ENCODE measurements at places on chromosomes 4 and X.

DNA sequence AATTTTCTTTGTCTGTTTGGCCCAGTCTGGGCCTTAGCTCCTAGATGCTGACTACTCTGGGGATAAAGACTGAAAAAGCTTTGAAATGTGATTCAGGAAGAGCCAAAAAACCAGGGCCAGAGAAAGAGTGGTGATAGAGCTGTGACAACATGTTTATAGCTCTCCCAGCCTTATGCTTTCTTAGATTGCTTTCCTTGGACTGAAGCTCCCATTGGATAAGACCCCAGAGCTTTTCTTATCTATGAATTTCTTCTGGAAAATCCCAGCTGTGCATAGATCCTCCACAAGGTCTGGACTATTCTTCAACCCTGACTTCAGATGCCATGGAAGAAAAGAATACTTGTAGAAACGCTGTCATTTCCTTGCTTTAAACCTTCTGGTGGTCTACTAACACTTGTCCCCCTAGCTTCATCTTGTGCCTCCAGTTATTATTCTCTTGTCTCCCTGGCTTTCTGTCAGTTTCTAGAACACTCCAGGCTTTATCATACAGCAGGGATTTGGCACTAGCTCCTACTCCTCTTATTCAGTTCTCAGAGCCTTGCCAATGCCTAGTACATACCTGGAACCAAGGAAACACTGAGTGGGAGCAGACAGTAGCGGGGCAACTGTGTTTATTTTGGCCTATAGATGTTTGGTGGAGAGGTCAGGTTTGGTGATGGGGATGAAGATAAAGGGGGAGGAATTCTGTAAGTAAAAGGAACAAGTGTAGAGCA lies 57.1 kb upstream of the TEX13D start:
- no peak for DNase-seq

DNA sequence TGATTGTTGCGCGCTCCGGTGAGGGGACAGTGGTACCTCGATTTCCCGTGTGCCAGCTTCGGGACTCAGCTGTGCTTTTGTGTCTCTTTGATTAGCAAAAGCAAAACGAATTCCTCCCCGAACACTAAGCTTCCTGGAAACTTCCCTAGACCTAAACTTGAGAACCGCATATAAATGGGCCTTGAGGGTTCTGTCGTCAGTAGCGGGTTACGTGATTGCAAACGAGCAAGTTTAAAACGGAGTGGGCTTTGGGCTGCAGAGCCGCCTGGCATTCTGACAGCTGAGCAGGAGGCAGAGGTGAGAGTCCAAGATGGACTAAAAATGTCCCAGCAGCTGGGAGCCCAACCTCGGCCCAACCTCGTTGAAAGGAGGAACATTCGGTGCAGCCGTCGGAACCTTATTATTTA lies 1.2 kb upstream of the TAPT1 start:
- DNase-seq: no peak

GRCh38 chr4:145446184-145446583 lies 35.5 kb upstream of the SMAD1 start:
- DNase-seq: no peak

DNA sequence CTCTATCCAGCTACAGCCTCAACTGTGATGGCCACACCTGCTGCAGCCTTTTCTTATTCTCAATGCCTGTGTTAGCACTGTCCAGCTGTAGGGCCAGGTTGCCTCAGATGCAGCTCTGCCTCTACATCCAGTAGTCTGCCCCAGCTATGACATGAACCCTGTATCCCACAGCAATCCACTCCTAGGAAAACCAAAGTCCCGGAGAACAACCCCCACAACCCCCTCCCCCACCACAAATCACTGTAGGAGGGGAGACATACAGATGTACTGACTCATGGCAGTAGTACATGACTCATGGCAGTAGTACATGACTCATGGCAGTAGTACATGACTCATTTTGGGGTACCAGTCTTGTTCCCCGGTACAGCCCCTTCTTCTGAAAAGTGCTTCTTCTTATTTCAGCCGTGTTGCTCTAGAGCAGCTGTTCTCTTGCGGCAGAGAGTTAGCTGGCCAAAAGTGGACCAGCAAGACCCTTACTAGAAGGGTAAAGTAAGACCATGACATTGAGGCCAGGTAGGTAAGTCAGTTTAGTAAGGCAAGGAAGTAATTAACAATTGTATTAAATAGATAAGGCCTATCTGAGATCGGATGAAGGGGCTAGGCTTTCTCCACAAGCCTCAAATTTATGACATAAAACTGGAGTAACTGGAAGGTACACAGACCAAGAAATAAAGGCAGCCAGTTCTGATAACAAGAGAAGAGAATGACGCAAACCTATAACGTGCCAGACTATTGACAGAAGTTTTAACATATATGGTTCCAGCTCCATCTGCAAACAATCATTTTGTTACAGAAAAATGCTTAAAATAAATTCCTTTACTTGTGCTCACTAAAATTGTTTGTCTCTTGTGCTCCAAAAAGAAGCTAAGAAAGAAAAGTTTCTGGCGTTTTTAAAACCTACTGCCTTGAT lies 221.4 kb downstream of the TACR3 start:
- no peak for DNase-seq

GRCh38 chr4:118825799-118826198 lies 10.1 kb downstream of the SEC24D start:
- no peak for DNase-seq
